NCI-H1417 treated with DMSO at 0.1 percent for 48 hours (cell line): ENCODE measurements at places on chromosomes 3 and 15.

GRCh38 chr3:182524711-182525401 lies 268.4 kb upstream of the ATP11B start:
- no peak for DNase-seq

- no peak for DNase-seq
Measured at GRCh38 chr3:141441381-141442364, 45.2 kb upstream of the RASA2 start.

GRCh38 chr15:52529341-52529924 lies 753 bp upstream of the MYO5A start:
- no peak for DNase-seq

DNA sequence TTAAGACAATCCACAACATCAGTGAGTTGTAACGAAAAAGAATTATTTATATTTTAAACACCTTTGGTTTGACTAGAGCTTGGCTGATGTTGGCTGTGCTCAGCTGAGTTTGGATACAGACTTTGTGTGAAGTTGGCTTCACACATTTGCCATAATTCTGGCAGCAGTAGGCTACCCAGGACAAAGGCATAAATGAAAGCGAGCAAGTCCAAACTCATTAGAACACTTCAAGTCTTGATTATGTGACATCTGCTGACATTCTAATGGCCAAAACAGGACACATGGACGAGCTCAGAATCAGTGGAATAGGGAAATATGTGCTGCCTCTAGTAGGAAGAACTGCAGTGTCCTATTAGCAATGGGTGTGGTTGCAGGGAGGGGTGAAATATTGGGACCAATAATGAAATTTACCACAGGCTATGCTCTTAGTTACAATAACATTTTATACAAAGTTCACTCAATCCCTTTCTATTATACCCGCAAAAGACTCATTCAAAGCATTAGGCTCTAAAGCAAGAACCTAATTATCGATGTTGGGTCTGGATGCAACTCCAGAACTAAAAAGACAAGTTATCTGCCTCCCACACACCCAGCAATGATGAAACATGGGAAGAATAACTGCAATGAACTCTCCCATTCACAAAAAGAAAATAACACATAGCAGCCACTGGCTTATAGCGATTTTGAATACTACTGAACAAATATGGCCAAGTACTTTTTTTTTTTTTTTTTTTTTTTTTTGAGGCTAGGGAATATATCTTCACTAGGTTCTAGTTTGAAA lies 493.9 kb upstream of the RASGRP1 start:
- DNase-seq, result no peak

DNA sequence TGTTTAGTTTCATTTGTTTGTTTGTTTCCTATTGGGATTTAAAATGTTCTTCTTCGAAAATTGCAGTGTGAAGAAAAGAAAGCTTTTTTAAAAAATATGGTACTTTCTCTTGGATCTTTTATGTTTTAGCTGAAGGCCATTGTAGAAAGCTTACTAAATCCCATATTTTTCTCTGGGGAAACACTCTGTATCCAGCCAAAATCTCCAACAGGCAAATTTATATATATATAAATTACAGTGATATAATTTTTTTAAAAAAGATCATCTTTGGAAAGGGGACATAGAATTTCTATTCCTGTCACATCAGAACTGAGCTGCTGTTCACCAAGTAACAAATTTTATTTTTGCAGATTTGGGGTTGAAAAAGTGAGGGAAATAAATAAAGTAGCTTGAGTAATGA lies 19.6 kb upstream of the EPHA3 start:
- DNase-seq, result no peak

DNA sequence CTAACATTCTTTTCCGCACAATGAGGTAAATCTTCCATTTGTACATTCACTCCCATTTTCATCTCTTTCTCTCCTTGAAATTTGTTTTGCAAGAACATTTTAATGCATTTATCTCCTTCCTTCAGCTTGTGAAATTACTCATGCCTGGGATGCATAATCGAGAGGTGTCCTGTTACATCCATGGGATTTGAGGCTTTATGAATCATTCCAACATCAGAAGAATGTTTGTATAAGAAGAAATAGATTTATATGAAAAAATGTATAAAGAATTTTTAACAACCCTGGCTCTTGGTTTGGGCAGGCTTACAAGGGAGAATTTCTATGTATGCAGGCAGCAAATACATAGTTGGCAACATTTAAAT lies 93.2 kb upstream of the MBNL1 start:
- DNase-seq, result no peak

- no peak for DNase-seq
Measured at GRCh38 chr15:60912984-60913697, 316.0 kb downstream of the RORA start.

GRCh38 chr15:40852529-40852928 lies 8.7 kb downstream of the SPINT1 start:
- DNase-seq, result no peak

- DNase-seq, result no peak
Measured at GRCh38 chr3:171458071-171458863, 1.9 kb downstream of the TNIK start.

DNA sequence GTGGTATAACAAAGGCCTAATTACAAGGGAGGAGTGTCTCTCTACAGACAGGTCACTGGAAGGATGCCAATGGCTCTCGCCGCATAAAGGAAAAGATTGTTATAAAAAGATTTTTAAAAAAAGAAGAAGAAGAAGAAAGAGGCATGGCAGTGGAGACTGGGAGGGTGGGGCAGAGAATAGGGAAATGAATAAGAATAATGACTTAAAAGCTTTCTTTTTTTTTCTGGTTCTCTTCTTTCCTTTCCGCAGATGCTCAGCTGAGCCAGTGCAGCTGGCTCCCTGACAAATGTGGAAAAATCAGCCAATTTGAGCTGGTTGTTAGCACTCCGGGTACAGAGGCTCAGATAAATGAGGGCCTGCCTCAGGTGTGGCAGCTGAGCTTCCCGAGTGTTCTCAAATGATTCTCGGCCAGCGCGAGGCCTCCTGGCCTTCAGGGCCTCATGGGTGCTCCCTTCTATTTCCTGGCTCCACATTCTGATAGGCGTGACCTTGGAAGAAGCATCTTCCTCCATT lies 234.1 kb downstream of the RORA start:
- no peak for DNase-seq

DNA sequence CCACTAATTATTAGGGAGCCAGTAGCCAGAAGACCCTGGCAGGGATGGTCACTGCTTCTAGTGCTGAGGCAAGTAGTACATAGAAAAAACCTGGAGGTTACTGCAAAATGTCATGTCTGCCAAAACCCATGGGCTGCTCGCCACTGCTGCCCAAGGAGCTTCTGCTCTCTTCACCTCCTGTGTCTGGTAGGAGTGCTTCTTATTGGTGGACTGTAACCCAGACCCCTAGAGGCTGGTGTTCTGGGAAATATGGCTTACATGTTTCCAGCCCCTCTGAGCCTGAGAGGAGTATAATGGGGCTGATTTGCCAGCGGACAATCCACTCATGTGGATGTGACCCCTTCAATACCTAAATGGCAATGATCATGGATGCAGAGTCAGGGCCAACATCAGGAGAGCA lies 286.4 kb downstream of the EPHB1 start:
- DNase-seq, result no peak

DNA sequence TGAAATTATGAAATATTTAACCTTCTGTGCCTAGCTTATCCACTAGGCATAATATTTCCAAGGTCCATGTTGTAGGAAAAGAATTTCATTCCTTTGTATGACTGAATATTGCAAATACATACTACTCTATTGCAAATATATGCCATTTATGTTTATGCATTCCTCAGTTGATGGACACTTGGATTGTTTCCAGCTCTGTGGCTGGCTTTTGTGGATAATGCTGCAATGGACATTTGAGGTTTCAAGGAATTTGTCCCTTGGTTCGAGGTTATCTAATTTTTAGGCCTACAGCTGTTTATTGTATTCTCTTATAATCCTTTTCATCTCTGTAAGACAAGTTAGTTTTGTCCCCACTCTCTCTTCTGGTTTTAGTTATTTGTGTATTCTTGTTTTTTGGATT lies 7.7 kb upstream of the AADACL2 start:
- no peak for DNase-seq

- no peak for DNase-seq
Measured at GRCh38 chr3:42347928-42348327, 62.5 kb downstream of the LYZL4 start.

DNA sequence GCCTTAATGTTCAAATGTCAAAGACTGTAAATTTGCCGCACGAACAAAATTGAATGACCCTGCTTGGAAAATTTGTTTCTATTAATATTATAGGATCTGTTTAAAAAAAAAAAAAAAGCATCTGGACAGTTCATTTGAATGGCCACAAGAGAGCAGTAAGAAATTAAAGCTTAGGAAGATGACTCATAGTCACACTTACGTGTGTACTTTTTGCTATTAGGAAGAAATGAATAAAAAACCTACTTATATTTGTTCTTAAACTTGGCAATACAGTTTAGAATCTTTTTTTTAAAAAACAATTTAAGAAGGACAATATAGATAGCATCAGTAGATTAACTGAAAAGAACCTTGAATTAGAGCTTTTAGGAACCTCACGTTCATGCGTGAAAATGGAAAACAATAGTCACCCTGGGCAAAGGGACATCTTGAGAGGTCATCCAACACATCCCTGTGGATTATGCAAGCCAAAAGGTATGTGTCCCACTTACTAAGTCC lies 621.8 kb downstream of the MECOM start:
- DNase-seq, result peak; percentile 40

DNA sequence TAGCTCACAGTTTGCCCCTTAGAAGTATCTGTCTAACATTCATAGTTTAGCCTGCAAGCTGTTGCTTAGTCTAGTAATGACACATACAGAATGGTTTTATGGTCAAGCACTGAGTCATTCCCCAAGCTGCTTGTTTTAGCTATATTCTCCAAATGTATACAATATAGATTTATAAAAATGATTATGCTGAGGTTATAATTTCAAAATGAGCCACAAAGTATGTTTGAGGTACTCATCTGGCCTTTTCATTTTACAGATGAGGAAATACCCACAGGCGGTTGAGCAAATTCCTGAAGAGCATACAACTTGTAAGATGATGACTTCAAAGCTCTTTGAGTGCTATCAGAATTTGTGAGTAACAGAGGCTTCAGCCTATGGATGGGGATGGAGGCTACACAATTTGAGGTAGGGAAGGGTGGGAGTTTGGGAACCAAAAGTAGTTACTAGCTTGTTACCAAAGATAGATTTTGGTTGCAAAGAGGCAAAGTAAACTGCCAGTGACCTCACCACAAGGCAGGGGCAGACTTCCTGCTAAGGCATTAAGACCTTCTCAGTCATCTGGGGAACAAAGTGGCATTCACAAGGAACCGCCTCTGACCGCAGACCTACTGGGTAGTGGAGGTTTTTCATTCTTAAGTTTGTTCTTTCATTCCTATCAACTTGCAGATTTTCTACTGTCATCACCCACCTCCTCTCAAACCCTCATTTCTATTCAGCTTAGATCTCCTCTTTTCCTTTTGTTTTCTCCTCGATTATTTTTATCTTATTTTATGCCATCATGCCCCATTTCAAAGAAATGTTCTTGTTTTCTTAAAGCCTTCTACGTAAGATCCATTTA lies 257.2 kb upstream of the NECTIN3 start:
- no peak for DNase-seq

DNA sequence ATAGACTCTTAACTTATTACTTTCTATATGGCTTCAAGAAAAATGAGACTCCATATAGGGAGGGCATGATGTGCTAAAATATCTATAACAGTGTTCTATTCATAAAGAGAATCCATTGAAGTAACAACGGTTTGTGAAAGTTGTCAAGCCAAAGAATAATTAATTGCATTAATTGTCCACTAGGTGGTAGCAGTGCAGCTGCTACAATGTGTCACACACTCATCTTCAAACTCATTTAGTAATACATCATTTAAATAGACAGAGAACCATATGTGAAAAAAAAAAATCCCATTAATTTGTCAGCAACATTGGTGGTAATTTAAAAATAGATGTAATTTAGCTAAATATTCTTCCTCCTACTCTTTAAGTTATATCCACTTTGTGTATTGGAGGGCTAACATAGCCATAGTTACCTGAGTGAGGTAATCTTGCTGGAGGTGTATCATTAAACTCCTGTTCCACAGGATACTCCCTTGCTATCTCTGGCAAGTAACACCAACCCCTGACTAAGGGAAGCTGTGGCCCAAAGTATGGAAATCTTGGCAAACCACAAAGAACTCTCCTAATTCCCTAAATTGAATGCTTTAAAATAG lies 3.7 kb upstream of the CPA3 start:
- DNase-seq, result peak; percentile 14

- DNase-seq, result no peak
Measured at GRCh38 chr3:143331350-143331749, 211.8 kb downstream of the CHST2 start.

- DNase-seq, result no peak
Measured at GRCh38 chr3:86815880-86816279, 175.1 kb downstream of the VGLL3 start.

DNA sequence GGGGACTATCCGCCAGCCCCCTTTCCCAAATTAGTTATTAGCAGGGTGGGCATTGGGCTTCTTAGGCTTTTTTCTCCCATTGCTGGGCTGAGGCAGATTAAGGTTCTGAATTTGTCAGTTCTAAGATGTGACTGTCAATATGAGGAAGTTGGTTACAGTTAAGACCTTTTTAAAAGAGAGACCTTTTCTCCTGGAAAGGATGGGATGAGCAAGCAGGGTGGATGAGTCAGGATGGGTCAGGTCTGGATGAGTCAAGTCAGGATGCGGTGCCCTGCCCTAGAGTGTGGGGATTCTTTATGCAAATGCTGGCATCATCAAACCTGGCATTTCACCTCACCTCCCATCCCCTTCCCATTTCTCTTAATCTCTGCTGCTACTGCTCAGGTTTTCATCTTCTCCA lies 1.9 kb downstream of the AEN start:
- no peak for DNase-seq

DNA sequence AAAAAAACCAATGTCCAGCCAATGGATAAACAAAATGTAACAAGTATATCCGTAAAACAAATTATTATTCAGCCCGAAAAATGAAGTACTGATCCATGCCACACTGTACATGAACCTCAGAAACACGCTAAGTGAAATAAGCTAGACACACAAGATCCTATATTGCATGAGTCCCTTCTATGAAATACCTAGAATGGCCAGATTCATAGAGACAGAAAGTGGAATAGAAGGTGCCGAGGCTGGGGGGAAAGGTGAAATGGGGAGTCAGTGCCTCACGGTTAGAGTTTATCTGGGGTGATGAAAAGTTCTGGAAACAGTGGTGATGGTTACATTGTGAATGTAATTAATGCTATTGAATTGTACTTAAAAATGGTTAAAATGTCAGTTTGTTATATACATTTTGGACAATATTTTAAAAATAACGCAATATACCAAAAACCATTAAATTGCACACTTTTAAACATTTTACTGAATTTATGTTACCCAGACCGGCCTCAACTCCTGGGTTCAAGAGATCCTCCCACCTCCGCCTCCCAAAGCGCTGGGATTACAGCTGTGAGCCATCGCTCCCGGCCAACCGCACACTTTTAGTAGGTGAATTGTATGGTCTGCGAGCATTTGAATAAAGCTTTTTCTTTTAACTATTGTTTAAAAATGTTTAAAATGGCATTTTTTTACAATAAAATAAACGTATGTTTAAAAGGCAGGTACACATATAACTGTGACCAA lies 2.1 kb downstream of the RNF168 start:
- no peak for DNase-seq
